Retinal pigment epithelial cell (primary cell): ENCODE measurements at places on chromosomes 5 and 9.

GRCh38 chr9:106745876-106746275 is 117.1 kb upstream of the ZNF462 start:
- no peak for DNase-seq

DNA sequence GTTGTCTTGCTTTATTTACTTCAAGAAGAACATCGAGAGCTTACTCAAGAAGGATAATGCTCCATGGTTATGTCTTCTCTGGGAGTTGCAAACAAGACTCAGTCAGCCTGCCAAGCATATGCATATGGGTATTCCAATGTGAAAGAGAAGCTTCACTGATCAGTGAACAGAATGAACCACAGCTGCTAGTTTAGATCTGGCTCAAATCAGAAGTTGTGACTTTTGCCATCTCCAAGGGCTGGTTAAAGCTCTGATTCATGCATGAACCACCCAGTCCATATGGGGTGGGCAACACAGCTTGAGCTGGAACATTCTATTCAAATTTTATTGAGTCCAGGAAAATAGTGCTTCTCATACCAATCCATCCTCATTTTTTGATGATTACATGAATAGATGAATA is 50.0 kb downstream of the ATPSCKMT start:
- no peak for DNase-seq

DNA sequence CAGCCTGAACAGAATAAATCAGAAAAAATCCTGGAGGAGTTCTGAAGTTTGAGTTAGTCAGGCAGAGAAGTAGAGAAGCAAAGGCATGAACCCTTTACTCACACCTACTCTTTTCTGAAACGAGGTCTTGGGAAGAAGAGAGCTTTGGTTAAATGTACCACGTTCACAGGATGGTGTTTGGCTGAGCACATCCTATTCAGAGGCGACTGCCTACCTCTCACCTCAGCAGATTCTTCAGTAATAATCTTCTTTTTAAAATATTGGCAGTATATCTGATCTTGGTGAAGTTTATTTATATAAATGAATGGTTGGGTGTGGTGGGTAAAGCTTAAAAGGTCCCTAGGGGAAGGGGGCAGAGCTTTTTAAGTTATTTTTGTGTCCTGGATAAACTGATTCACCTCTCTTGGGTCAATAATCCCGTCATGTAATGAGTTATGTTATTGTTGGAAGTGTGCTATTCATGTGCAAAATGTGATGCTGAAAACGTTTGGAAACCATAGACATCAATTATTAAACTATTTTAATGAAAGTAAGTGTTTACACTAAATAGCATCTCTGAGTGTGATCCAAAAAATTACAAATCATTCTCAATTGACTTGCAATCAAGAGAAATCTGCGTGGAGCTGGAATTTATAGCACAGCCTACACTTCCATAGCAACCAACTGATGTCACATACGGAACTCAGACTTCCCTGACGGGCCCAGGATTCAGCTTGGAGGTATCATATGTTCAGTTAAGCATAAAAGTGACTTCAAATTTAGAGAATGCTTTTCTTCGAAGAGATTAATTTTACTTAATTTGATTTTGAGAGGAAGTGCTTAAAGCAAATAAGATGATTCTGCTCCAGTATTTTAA is 94.3 kb upstream of the EQTN start:
- DNase-seq, result no peak

DNA sequence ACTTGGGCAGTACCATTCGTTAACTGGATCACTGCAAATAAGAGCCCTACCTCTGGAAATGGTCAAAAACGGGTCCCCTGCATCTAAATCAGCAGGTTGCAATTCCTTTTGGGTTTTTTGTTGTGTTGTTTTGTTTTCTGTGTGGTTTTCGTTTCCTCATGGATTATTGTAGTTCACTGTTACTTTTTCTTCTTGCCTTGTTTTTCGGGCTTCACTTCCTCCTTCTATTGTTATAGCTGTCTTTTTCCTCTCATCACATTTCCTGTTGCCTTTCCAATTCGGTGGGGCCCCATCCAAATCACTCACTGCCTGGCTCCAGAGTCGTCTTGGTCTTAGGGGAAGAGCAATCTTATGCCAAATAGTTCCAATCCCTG is 8.7 kb upstream of the SSBP2 start:
- no peak for DNase-seq

GRCh38 chr9:127923771-127924170 is 6.8 kb downstream of the PIP5KL1 start:
- DNase-seq, result no peak

DNA sequence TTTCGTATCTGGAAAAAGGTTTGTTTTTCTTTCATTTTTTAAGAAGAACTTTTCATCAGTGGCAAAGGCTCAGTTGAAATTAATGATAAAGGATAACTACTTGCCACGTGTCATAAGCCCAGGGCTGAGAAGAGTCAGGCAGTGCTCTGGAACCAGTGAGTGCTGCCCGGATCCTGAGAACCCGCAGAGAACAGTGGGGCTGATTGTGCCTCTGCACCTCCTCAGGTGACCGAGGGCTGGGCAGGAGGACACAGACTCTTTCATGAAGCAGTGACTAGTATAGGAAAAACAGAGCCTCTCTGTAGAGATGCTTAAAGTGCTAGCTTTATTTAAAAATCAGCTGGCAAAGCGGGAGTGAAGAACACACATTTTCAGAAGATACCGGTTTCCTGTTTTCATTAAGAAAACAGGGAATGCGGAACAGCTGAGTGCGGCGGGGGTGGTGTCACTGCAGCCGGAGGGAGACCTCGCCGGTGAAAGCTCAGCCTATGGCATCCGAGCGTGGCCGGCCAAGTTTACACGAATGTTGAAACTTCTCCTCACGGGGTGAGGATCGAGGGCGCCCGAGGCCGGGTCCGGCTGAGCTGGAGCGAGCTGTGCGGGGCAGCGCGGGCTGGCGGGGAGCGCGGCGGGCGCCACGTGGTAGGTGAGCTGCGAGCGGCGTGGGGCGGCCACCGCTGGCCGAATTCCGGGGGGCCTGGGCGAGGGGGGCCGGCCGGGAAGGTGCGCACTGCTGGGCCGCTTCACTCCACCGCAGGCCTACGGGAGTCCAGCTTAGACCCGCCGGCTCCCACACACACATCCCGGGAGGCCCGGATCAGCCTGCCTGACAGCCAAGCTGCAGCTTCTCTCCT is 134.7 kb upstream of the DMRT1 start:
- no peak for DNase-seq

DNA sequence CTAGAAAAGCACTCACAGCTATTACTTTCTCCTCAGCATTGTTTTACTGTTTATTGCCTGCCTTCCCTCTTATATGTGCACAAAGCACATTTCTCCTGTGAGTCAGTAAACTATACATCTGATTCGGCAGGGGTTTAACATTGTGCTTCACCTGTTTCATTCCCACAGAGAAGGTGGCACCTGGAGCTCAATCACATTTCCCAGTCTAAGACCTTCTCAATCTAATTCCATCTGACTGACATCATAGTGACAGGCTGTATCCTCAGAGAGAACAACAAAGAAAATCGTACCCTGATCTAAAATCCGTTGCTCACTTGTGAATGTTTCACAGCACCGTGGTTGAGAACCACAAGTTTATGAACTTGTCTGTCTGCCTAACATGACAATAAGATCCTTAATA is 92.4 kb upstream of the CAST start:
- no peak for DNase-seq

GRCh38 chr5:54325272-54325609 is 14.9 kb upstream of the ARL15 start:
- no peak for DNase-seq

DNA sequence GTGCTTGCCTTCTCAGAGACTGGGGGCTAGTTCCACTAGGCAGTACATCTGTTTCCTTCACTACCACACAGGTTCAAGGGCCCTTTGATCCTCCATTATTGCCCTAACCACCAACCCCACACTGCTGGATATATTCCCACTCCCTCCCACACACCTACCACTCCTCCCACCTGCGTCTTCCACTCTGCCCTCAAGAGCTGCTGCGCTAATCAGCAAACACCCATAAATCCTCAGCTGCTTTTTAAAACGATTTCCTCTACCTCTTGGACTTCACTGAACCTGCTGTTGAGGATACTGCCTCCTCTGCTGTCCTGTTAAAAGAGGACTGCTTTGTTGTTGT is 120.9 kb downstream of the MAPKAP1 start:
- DNase-seq, result no peak

DNA sequence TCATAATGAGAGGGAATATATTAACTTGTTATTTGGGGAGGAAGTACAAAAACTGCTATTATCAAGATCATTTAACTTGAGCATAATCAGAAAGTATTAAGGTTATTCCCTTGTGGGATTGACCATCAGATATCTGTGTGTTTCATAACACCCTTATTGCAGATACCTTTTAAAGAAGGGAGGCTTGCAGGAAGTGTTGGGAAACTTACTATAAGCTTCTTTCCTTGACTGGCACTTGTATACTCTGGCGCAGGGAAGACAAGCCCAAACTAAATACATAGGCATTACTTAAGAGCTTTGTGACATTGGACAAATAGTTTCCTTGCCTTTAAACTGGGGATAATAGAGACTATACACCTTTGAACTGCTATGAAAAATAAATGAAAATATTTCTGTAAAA is 50.9 kb downstream of the PIK3R1 start:
- DNase-seq, result peak; percentile 46

GRCh38 chr5:14870337-14871213 is 1.0 kb downstream of the ANKH start:
- no peak for DNase-seq

- no peak for DNase-seq
Observed at GRCh38 chr9:112124156-112124555, 50.9 kb downstream of the SUSD1 start.

DNA sequence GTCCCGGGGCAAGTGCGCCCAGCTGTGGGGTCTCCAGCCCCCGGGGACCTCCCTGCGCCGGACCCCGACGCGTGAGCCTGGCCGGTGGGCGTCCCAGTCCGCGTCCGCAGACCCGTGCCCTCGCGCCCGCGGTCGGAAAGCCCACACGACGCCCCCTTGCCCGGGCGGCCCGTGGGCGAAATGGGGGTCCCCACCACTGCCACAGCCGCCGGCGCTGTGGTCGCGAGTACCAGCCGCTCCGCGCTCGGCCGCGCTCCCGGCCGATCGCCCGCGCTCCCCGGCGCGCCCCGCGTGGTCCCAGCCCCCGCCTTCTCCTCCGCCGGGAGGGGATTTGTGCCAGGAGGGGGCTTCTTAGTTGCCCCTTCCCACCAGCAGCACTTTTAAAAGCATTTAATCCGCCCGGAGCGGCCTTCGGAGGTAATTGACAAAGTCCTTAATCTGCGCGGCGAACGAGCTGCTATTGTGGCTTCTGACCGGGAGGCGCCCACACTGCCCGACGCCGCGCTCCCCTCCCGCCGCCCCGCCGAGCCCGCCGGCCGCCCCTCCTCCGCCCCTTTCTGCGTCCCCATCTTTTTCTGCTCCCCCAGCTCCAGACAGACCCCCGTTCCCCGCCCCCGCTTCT is 469 bp upstream of the FIBCD1 start:
- no peak for DNase-seq

DNA sequence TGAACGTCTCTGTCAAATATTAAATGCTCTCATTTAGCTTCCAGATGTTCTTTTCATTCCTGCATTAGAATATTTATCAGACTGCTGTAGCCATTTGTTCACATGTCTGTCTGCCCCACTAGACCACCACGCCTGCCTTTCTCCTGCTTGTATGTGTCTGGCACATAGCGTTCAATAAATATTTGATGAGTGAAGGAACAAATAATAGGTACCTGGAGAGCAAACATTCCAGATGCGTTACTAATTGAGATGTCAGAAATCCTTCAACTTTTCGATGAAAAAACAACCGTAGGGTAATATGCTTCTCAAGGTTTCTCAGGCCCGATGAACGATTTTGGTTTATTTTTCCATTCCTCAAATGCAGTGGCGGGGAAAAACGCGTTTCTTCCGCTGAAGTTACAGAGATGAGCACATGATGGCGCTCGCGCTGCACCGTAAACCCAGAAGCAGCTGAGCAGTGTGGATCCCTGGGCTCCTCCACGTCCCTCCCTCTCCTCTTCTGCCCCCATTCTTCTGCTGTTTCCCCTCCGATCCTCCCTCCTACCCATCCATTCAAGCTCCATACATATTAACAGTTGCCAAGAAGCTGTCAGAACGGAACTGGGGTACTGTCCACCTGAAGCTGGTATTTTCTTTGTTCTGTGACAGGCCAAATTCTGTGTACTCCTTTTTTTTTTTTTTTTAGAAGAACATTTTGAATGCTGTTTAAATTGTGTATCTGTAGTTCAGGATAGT is 245.4 kb downstream of the MPDZ start:
- DNase-seq, result no peak

DNA sequence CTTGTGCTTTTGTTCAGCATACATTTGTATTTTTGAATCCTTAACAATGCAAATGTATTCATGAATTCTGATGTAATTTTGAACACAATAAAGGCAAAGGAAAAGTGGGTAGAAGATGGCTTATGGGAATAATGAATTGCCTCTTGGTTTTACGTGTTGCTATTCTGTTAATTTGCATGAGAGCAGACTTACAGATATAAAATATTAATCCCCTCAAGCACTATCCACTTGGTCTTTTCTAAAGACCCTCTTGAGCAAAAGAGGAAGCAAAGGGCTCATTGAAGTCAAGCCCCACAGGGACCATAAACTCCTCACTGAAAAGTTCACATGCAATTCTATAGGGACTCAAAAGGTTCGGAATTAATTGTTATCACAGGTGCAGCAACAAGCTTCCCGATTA is 51.9 kb downstream of the OSTF1 start:
- DNase-seq, result no peak

- no peak for DNase-seq
Observed at GRCh38 chr9:89388084-89388867, 70.0 kb downstream of the SECISBP2 start.

- DNase-seq, result no peak
Observed at GRCh38 chr5:12652201-12652600, 748.0 kb upstream of the CTNND2 start.
